ENCODE measurements at places on chromosomes 12 and 14.
A peak's percentile ranks its signal among the peaks of the same experiment; 100 is the strongest.

DNA sequence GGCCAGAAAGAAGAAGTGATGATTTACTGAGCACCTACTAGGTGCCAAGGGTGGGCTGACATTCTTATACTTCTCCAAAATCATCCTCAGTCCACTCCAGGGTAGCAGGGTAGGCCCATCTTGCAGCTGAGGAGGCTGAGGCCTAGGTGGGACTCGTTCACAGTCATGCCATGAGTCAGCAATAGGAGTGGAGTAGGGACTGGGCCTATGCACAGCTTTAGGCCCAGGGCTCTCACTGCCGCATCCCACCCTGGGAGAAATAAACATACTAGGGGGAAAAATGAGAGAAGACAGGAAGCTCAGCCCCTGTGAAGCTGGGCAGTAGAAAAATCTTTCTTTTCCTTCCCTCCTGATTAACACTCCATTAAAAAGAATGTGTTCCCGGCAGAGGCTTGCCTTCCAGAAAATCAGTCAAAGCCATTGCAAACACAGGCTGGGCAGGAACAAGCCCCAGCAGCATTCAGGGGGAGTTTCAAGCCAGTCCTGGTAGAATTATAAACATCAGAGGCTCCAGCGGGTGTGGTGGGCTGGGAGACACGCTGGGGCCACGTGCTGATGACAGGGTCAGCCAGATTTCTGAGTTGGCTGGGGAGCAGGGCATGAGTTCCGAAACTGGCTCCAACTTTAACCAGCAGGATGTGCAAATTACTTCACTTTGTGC lies 1.8 kb downstream of the HSPB8 start:
- no peaks in the 10 kb centered on the region for H3K4me1 ChIP-seq
- no peak for DNase-seq
- no peaks in the 10 kb centered on the region for H3K36me3 ChIP-seq
- H3K27me3 ChIP-seq, result peaks cover 16% of the 10 kb centered on the region

- H3K27me3 ChIP-seq, result peaks cover 7% of the 10 kb centered on the region
- H3K4me1 ChIP-seq, result no peaks in the 10 kb centered on the region
- no peaks in the 10 kb centered on the region for H3K36me3 ChIP-seq
- H3K4me3 ChIP-seq, result no peak overlapping the region
- H3K27ac ChIP-seq, result no peak overlapping the region
These were observed 19.4 kb downstream of the SRGAP1 start for GRCh38 chr12:63863658-63864453.

DNA sequence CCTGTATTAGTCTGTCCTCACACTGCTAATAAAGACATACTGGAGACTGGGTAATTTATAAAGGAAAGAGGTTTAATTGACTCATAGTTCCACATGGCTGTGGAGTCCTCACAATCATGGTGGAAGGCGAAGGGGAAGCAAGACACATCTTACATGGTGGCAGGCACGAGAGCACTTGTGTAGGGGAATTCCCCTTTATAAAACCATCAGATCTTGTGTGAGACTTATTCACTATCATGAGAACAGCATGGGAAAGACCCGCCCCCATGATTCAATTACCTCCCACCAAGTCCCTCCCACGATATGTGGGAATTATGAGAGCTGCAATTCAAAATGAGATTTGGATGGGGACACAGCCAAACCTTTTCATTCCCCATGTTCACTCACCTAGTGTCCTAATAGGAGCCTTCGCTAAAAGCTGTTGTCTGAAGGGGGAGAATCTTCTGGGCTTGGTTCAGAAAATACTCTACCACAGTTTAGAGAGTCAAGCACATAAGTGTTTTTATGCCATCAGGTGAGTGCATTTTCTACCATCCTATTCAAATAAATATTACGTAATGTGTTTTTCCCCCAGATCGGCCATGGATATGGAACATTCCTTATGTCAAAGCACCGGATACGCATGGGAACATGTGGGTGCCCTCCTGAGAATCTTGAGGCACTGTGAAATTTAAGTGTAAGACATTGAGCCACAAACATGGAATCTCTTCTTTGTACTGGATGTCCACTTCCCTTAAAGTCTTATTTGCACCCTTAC lies 19.1 kb upstream of the KCNK13 start:
- no peak overlapping the region for H3K4me3 ChIP-seq
- no peaks in the 10 kb centered on the region for H3K27me3 ChIP-seq
- DNase-seq, result no peak
- peaks cover 22% of the 10 kb centered on the region for H3K36me3 ChIP-seq

DNA sequence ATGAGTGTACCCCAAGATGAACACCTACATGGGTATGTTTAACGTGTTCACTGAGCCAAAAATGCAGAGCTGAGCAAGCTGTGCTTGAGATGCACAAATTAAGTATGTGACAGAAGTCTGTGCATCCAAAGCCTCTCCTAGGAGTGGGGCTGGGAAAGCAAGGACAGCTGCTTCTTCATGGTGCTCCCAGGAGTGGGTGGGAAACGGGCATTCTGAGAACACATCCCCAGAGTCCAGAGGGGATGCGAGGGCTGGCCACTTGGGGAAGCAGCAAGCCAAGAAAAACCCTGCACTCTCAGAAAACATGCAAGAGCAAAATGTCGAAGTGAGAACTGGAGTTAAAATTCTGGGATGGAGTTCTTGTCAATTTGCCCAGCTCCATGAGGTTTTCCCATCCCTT lies 414.3 kb downstream of the BCAT1 start:
- H3K27ac ChIP-seq, result no peak overlapping the region
- H3K36me3 ChIP-seq, result no peaks in the 10 kb centered on the region
- DNase-seq, result no peak
- no peak overlapping the region for H3K4me3 ChIP-seq

DNA sequence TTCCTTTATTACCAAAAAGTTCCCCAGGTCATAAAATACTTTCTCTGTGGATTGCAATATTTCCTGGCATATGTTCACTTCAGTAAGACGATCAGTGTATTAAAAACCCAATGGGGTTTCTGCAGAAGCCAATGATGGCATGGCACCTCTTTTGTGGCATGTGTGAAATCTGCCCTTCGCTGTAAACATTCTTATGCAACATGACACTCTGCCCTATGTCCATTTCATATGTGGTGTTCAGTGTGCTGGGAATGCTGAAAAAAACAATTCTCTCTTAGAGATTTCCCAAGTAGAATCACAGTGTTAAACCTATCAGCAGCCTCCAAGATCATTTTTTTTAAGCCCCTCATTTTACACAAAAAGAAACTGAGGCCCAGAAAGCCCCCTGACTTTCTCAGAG lies 2.3 kb upstream of the MYBPC1 start:
- peaks cover 18% of the 10 kb centered on the region for H3K27me3 ChIP-seq
- DNase-seq, result no peak
- H3K27ac ChIP-seq, result no peak overlapping the region
- no peaks in the 10 kb centered on the region for H3K36me3 ChIP-seq

GRCh38 chr12:52630008-52630500 lies 11.7 kb upstream of the KRT73 start:
- peaks cover 29% of the 10 kb centered on the region for H3K4me1 ChIP-seq
- no peaks in the 10 kb centered on the region for H3K36me3 ChIP-seq
- no peaks in the 10 kb centered on the region for H3K27me3 ChIP-seq

DNA sequence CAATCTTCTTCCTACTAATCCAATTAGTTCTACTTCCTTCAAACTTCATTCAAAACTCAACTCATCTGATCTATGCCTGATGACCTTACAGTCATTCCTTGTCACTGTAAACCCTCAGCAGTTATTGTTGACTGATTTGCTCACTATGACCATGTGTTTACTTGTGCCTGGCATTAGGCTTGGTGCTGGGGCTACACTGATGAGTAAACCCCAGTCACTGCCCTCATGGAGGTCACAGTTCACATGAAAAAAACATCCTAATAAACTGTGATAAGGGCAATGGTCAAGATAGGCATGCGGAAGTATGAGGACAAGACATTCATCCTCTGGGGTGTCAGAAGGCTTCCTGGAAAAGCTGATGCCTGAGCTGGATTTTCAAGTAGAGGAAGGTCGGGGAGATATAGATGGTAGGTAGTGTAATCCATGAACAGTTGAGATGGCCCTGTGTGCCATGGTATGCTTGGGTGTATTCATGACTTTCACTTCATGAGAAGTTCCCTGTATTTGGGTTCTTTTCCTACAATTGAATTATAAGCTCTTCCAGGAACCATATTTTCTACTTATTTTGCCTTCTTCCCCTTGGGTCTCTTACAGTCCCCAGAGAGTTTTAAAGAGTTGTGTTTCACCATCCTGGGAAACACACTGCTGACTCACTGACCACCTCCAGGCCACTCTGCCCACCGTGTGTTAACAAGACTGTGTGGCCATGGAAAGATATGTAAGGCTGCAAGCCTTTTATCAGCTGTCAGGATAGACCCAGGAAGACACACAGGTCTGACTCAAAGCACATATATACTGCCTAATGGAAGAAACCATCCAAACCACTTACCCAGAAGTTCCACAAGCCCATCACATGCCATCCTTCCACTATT lies 38.7 kb upstream of the DUSP6 start:
- no peaks in the 10 kb centered on the region for H3K27me3 ChIP-seq
- no peak overlapping the region for H3K4me3 ChIP-seq
- no peaks in the 10 kb centered on the region for H3K36me3 ChIP-seq
- no peaks in the 10 kb centered on the region for H3K4me1 ChIP-seq

GRCh38 chr12:104115587-104115975 lies 22.4 kb downstream of the NFYB start:
- H3K4me3 ChIP-seq, result no peak overlapping the region
- H3K27ac ChIP-seq, result peak overlapping the region; percentile 12
- no peak for DNase-seq
- H3K4me1 ChIP-seq, result peaks cover 5% of the 10 kb centered on the region
- H3K27me3 ChIP-seq, result no peaks in the 10 kb centered on the region

- H3K4me1 ChIP-seq, result no peaks in the 10 kb centered on the region
- H3K36me3 ChIP-seq, result no peaks in the 10 kb centered on the region
- peaks cover 31% of the 10 kb centered on the region for H3K27me3 ChIP-seq
- H3K4me3 ChIP-seq, result no peak within 1 kb of the TSS
- H3K27ac ChIP-seq, result no peak within 1 kb of the TSS
- DNase-seq, result no peak
These were observed at the start of gene COX8C for GRCh38 chr14:93346926-93347721. TSS of gene COX8C (plus strand) at chr14:93347182. CDS start at chr14:93347269, 87 bp downstream.

GRCh38 chr12:84843593-84844144 lies 68.9 kb downstream of the SLC6A15 start:
- H3K36me3 ChIP-seq, result no peaks in the 10 kb centered on the region
- H3K27me3 ChIP-seq, result no peaks in the 10 kb centered on the region
- H3K27ac ChIP-seq, result no peak overlapping the region
- no peak for DNase-seq

- H3K4me3 ChIP-seq, result peak overlapping the region; percentile 75
- H3K36me3 ChIP-seq, result peaks cover 11% of the 10 kb centered on the region
- H3K27me3 ChIP-seq, result no peaks in the 10 kb centered on the region
- peaks cover 16% of the 10 kb centered on the region for H3K4me1 ChIP-seq
- peak overlapping the region; percentile 41 for H3K27ac ChIP-seq
These were observed 2.2 kb downstream of the CDK2AP1 start for GRCh38 chr12:123269395-123269892.

DNA sequence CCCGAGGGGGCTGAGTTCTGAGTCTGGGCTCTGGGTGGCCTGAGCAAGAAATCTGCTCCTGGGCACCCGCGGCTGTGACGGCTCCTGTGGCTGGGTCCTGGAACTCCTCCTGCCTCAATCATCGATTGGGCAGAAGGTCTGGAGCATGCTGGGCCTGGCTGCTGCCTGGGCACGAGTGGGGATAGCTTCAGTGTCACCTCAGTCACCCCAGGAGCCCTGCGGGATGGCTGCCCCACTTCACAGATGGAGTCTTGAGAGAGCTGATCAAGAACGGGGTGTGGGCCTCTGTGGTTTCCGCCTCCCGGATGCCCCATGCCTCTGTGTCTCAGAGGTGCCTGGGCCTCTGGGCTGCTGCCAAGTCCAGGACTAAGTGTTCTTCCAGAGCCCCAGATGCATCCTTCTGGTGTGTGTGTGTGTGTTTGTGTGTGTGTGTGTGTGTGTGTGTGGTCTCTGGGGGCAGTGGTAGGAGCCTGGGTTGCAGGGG lies 185.6 kb upstream of the C14orf180 start:
- peaks cover 8% of the 10 kb centered on the region for H3K36me3 ChIP-seq
- no peaks in the 10 kb centered on the region for H3K27me3 ChIP-seq
- H3K27ac ChIP-seq, result peak overlapping the region; percentile 80
- DNase-seq, result peak; percentile 71
- H3K4me3 ChIP-seq, result peak overlapping the region; percentile 74

DNA sequence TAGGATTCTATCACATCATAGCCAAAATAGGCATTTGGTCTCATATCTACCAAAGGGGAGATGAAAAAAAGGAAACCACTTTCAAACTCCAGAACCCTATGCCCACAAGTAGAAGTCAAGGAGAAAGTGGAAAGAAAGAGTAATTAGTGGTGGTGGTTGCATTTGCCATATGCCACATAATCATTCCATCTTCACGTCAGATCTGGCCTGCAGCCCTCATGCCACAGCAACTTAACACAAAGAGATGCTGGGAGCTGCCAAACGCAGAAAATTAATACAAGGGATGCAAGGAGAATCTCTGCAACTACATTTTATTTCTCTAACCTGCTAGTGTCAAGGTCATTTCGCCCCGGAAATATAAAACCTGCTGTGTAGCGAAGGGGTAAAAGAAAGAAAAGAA lies 148.6 kb upstream of the FOXN3 start:
- no peak overlapping the region for H3K4me3 ChIP-seq
- DNase-seq, result no peak
- H3K4me1 ChIP-seq, result peaks cover 59% of the 10 kb centered on the region
- H3K27ac ChIP-seq, result peak overlapping the region; percentile 55
- H3K27me3 ChIP-seq, result no peaks in the 10 kb centered on the region

GRCh38 chr12:2354151-2354991 lies 301.6 kb downstream of the CACNA1C start:
- peaks cover 66% of the 10 kb centered on the region for H3K27me3 ChIP-seq
- no peak for DNase-seq

- no peak for DNase-seq
- H3K4me1 ChIP-seq, result no peaks in the 10 kb centered on the region
- H3K36me3 ChIP-seq, result no peaks in the 10 kb centered on the region
These were observed 59.7 kb downstream of the DAO start for GRCh38 chr12:108939594-108939993.

DNA sequence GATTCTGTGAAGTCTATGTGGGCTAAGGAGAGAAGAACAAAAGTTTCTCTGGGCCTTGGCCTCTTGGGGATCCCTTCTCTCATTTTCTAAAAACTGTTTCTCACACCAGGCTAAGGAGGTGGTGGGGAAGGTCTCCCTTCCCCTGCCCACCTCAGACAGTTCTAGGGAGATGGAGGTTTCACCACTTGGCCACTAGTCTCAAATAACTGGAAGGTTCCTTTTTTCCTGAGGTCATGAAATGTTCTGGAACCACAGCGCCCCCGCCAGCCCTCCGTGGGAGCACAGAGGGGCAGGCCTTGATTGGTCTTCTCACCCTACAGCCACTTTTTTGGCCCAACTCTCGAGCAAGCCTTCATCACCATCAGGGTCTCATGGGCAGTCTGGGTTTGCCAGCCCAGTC lies 12.6 kb downstream of the C12orf43 start:
- peaks cover 34% of the 10 kb centered on the region for H3K36me3 ChIP-seq
- DNase-seq, result no peak
- no peak overlapping the region for H3K27ac ChIP-seq
- no peak overlapping the region for H3K4me3 ChIP-seq

- no peak for DNase-seq
- no peaks in the 10 kb centered on the region for H3K4me1 ChIP-seq
- no peaks in the 10 kb centered on the region for H3K27me3 ChIP-seq
- H3K27ac ChIP-seq, result no peak overlapping the region
- H3K4me3 ChIP-seq, result no peak overlapping the region
These were observed 246.3 kb downstream of the PRKD1 start for GRCh38 chr14:29681316-29681715.

GRCh38 chr12:4025181-4026019 lies 152.2 kb upstream of the PARP11 start:
- peaks cover 25% of the 10 kb centered on the region for H3K27me3 ChIP-seq
- H3K36me3 ChIP-seq, result no peaks in the 10 kb centered on the region
- peaks cover 16% of the 10 kb centered on the region for H3K4me1 ChIP-seq
- H3K4me3 ChIP-seq, result no peak overlapping the region

Data from effector memory CD8-positive, alpha-beta T cell (primary cell).